ENCODE measurements at places on chromosomes 12 and 14. TPM values are rescaled to one million over a fixed set of nuclear protein-coding genes. Genes with fewer than 3 reads are reported as not detected.

DNA sequence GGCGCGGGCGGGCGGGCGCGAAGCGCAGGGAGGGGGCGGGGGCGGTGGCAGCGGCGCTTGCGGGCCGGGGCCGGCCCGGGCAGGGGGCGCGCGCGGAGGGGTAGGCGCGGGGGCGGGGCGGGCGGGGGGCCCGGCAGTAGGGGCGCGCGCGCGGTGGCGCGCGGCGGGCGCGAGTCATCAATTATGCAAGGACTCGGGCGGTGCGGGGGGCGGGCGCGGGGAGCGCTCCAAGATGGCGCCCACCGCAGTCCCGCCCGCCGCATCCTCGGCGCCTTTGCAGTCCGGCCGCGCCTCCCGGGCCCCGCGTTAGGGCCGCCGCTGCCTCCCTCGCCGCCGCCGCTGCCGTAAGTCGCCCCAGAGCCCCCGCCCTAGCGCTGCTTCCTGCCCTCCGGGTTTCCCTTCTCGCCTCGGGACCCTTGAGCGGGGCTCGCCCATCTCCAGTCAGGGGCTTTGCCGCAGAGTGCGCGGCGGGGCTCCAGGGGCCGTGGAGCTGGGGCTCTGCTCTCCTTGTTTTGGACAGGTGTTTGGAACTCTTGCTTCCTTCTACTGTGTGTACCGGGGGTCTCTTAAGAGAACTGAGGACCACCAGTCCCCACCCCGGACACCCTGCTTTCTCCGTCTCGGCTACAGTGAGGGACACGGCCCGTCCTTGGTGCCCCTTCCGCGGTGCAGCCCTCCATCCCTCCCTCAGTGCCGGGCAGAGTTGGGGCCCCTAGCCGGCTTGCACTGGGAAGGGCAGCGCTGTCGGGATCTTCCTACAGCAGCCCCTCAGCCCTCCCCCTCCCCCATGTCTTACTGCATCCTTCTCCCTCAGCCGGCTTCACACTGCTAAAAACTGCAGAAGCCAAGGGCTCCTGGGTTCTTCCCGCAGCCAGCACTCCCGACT, at the start of gene SCN8A:
TSS of gene SCN8A (plus strand) at position 218 of the 886 bp plus-strand sequence. CDS start 71,585 bp downstream, outside the sequence.
- DNase-seq, result peak; percentile 8

GRCh38 chr12:45418520-45418919, 202.6 kb downstream of the ANO6 start:
- no peak for DNase-seq

GRCh38 chr12:2236506-2237294, 183.9 kb downstream of the CACNA1C start:
- DNase-seq, result no peak

GRCh38 chr14:59004012-59004411, 184.5 kb upstream of the DAAM1 start:
- no peak for DNase-seq

LBHD2 gene
- not detected for total RNA-seq
